Right lobe of liver (tissue), 6 donors: ENCODE measurements at places on chromosomes 13 and 19. TPM values are rescaled to one million over a fixed set of nuclear protein-coding genes. Genes with fewer than 3 reads are reported as not detected.

PLIN4 gene
- total RNA-seq = 33.6 TPM

SULT2A1 gene
- total RNA-seq = 392 TPM

KL gene
- 0.12 TPM for total RNA-seq

LRRC25 gene
- 2.3 TPM for total RNA-seq

MYPOP gene
- 2.5 TPM for total RNA-seq

LGALS13 gene
- total RNA-seq = not detected

LILRB5 gene
- total RNA-seq = 7.8 TPM
